Right lobe of liver (tissue), 6 donors: ENCODE measurements at places on chromosomes 6 and 20. TPM values are rescaled to one million over a fixed set of nuclear protein-coding genes. Genes with fewer than 3 reads are reported as not detected.

DNA sequence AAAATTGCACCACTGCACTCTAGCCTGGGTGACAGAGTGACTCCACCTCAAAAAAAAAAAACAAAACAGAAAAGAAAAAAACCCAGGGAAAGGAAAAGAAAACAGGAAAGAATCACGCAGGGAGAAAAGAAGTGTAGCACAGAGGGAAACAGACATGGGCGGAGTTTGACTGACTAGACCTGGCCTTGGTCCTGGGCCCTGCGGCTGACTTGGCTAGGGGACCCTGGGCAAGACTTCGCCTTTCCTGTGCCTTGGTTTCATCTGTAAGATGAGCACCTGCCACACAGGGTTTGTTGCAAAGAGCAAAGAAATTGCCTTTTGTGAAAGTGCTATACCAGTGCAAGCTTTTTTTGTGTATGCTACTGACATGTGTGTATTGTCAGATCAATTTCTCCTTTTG, 71.3 kb upstream of the KCNG1 start:
- H3K36me3 ChIP-seq: no peaks in the 10 kb centered on the region
- H3K27me3 ChIP-seq: no peaks in the 10 kb centered on the region
- no peak overlapping the region for H3K4me3 ChIP-seq
- DNase-seq: no peak

Gene POPDC3
- total RNA-seq: not detected

Gene DOK5
- not detected for total RNA-seq

Gene CTCFL
- total RNA-seq: 0.50 TPM

Gene ZSWIM1
- total RNA-seq: 3.3 TPM

Gene PPP1R18
- 12.5 TPM for total RNA-seq

DNA sequence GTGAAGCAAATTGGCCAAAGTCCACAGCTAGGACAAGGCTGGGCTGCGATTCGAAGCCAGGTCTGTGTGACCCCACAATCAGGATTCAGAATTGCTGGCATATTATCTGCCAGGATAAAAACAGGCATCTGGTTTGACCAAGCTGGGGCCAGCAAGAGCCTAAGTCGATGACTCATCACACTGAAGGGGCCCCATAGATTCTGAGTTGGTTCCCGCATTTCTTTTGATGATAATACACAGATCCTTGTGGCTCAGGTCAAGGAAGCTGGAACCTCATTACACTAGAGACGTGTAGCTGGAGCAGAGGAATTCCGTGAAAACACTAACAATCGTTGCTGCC, 6.5 kb downstream of the KCNB1 start:
- DNase-seq: no peak
- H3K27me3 ChIP-seq: no peaks in the 10 kb centered on the region
- no peak overlapping the region for H3K4me3 ChIP-seq
- no peaks in the 10 kb centered on the region for H3K36me3 ChIP-seq
- peak overlapping the region; percentile 89 for H3K27ac ChIP-seq

GRCh38 chr6:19690325-19691075, 146.7 kb upstream of the ID4 start:
- H3K4me3 ChIP-seq: no peak overlapping the region
- no peak overlapping the region for H3K27ac ChIP-seq
- H3K27me3 ChIP-seq: no peaks in the 10 kb centered on the region

- H3K27me3 ChIP-seq: no peaks in the 10 kb centered on the region
- H3K4me1 ChIP-seq: peaks cover 3% of the 10 kb centered on the region
- no peak overlapping the region for H3K4me3 ChIP-seq
- H3K27ac ChIP-seq: no peak overlapping the region
- no peaks in the 10 kb centered on the region for H3K36me3 ChIP-seq
These were observed 5.9 kb downstream of the OSTM1 start for GRCh38 chr6:108068618-108069017.

DNA sequence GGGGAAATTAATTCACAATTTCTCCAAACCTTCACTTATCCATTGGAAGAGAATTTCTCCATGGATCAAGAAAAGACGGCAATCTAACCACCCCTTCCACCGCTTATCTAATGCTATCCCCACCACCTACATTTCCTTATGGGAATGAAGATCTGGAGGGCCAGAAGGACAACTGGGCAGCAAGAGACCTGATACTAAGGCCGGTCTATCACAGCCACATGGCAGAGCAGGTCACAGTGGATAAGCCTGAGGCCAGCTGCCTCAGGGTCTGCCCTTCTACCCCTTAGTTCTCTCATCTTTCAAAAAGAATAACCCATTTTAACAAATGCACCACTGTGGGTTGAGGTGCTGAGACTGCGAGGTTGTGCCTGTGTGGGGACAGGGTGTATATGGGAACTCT, 37.1 kb downstream of the MAN1A1 start:
- H3K27me3 ChIP-seq: no peaks in the 10 kb centered on the region
- no peak overlapping the region for H3K4me3 ChIP-seq
- H3K27ac ChIP-seq: peak overlapping the region; percentile 0
- H3K4me1 ChIP-seq: peaks cover 61% of the 10 kb centered on the region

DNA sequence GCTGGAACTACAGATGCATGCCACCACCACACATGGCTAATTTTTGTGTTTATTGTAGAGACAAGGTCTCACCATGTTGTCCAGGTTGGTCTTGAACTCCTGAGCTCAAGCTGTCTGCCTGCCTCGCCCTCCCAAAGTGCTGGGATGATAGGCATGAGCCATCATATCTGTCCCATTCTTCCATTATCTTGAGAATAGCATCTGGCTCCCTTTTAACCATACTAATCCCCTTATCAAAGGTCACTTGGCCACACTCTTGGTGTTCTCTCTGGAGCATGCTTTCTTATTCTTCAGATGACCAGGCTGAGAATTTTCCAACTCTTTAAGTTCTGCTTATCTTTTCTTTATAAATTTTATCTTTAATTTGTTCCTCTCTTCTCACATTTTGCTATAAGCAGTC, 15.9 kb upstream of the TRERF1 start:
- no peak overlapping the region for H3K4me3 ChIP-seq
- H3K27ac ChIP-seq: no peak overlapping the region
- H3K36me3 ChIP-seq: no peaks in the 10 kb centered on the region
- no peaks in the 10 kb centered on the region for H3K27me3 ChIP-seq
- no peaks in the 10 kb centered on the region for H3K4me1 ChIP-seq
- no peak for DNase-seq

Gene KCNQ5
- not detected for total RNA-seq

Gene NKAPL
- total RNA-seq: 0.15 TPM

- H3K36me3 ChIP-seq: no peaks in the 10 kb centered on the region
- peaks cover 11% of the 10 kb centered on the region for H3K27me3 ChIP-seq
- no peaks in the 10 kb centered on the region for H3K4me1 ChIP-seq
- no peak for DNase-seq
- H3K4me3 ChIP-seq: no peak overlapping the region
These were observed 129.4 kb downstream of the TRIM27 start for GRCh38 chr6:28794175-28795002.

Gene HLA-DQA2
- total RNA-seq: 0.25 TPM
